RCC 7860 (cell line): ENCODE measurements at places on chromosomes 3 and 15.

- no peak for DNase-seq
These were observed 79.5 kb upstream of the PRR23C start for GRCh38 chr3:139124197-139124596.

GRCh38 chr3:146250449-146251382 lies at the start of gene PLSCR4:
Gene PLSCR4 (minus strand): TSS chr3:146251105. CDS start chr3:146222071, 29,034 bp downstream.
- DNase-seq, result no peak

DNA sequence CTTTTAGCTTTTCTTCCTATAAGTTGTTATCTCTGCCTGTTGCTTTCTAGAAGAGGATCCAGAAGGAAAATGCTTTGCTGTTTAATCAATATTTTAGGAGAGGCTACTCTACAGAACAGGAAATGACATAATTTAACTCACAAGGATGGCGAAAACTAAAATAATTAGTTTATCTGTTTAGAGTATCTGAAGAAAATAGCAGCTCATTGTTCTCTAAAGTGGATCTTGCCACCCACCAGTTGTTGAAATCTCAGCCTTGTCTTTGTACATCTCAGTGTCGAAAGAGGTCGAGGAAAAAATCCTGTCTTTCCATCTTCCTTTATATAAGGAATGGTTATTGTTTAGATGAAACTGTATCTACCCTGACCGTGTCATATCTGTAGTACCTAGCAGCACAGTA lies 126.6 kb downstream of the ZNF609 start:
- no peak for DNase-seq

DNA sequence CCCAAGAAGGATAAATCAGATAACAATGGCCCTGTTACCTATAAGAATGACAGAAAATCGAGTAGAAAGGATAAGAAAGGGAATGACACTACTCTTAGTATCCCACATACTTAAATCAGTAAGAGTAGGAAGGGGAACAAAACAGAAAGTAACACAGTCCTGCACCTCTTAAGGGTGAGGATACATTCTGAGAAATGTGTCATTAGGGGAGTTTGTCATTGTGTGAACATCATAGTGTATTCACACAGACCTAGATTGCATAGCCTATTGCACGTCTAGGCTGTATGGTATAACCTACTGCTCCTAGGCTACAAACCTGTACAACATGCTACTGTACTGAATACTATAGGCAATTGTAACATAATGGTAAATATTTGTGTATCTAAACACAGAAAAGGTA lies 142.6 kb downstream of the PLCH1 start:
- no peak for DNase-seq

GRCh38 chr3:122787872-122788271 lies 5.8 kb downstream of the HSPBAP1 start:
- DNase-seq, result no peak
